ENCODE measurements at places on chromosomes 11 and 22.

- no peak for DNase-seq
- no peak overlapping the region for H3K27ac ChIP-seq
- H3K4me3 ChIP-seq, result no peak overlapping the region
- no peaks in the 10 kb centered on the region for H3K4me1 ChIP-seq
- H3K36me3 ChIP-seq, result no peaks in the 10 kb centered on the region
Observed at GRCh38 chr11:116547571-116547970, 225.2 kb downstream of the BUD13 start.

DNA sequence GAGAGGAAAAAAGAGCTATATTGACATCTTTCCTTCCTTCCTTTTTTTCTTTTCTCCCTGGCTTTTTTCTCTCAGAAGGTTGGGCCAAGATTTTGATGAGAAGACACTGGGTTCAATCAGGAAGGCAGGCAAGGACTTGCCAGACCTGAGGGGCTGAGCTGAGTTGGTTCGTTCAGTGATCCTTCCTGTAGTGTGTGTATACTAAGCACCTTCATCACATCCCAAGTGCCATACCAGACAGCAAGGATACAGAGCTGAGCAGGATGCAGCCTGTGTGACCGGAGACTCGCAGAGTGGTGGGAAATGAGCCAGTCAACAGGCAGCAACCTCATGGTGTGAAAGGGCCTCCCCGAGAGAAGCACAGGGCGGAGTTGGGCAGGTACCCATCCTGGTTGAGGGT, 95.5 kb downstream of the SPON1 start:
- H3K4me3 ChIP-seq, result no peak overlapping the region
- H3K27ac ChIP-seq, result no peak overlapping the region
- H3K36me3 ChIP-seq, result no peaks in the 10 kb centered on the region
- peaks cover 10% of the 10 kb centered on the region for H3K4me1 ChIP-seq
- H3K27me3 ChIP-seq, result no peaks in the 10 kb centered on the region
- no peak for DNase-seq

- no peaks in the 10 kb centered on the region for H3K36me3 ChIP-seq
- H3K4me1 ChIP-seq, result peaks cover 7% of the 10 kb centered on the region
- DNase-seq, result no peak
- H3K27ac ChIP-seq, result no peak overlapping the region
- H3K27me3 ChIP-seq, result no peaks in the 10 kb centered on the region
Observed at GRCh38 chr22:41772198-41772597, 28.3 kb upstream of the CCDC134 start.

GRCh38 chr11:120074076-120074475, 63.8 kb downstream of the TRIM29 start:
- no peak overlapping the region for H3K4me3 ChIP-seq
- no peak for DNase-seq
- H3K4me1 ChIP-seq, result no peaks in the 10 kb centered on the region
- peaks cover 8% of the 10 kb centered on the region for H3K27me3 ChIP-seq

DNA sequence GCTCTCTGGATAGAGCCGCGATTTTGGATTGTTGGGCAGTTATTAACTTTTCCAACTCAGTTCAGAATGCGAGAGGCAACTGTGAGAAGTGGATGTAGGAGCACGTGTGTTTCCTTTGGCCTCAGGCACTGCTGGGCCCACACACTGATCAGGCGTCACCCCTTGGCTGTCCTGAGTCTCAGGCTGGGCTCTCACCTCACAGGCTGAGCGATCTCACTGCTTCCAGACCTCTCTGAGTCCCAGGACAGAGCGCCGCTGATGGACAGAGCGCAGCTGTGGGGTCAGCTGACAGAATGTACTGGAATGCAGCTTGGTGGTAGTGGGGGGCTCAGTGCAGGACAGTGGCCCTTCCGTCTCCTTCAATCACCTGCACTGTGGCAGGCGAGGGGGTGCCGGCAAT, 516.2 kb downstream of the TBC1D22A start:
- no peaks in the 10 kb centered on the region for H3K36me3 ChIP-seq
- DNase-seq, result no peak
- no peaks in the 10 kb centered on the region for H3K4me1 ChIP-seq

DNA sequence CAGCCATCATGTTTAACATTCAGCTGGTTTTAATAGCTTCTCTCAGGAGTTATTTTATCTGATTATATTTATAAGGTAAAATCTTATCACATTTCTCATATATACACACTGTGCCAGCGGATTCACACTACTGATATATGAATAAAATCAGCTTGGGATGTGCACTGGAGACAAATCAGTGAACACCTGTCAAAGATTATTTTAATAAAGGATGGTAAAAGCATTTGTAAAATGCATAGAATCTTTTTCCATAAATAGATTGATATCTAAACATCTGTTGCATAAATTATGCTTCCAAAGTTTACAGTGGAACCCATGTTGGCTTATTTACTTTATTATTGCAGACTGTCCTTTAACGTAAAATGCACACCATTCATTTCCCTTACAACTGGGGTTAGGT, 1125.8 kb upstream of the CNTN5 start:
- H3K36me3 ChIP-seq, result no peaks in the 10 kb centered on the region
- no peak overlapping the region for H3K27ac ChIP-seq
- DNase-seq, result no peak
- H3K4me3 ChIP-seq, result no peak overlapping the region
- H3K4me1 ChIP-seq, result no peaks in the 10 kb centered on the region
- H3K27me3 ChIP-seq, result no peaks in the 10 kb centered on the region

DNA sequence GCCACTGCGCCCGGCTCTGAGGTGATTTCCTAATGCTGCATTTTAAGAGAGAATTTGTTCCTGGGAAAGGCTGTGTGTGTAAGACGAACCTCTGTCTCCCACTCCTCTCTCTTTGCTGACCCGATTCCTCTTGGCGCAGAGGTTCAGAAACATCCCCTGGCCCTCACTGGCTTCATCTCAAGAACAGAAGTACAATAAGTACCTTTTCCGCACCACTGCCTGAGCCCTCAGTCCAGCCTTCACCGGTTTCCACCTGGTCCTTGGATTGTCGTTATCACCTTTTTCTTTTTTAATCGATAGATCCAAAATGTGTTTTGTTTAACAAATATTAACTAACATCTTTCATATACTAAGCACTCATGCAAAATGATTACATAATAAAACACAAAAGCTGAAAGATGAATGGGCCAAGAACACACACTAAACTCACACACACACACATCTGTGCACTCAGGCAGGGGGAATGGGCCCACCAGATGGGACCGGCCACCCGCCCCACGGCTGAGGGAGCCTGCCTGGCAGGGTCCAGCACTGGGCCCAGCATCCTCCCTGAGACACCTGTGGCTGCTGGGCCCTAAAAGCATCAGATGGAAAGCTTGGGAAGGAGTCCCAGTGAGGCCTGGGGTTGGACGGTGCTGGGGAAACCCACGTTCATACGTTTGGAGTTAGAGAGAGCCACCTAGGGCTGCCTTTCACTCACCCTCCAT, 50.4 kb upstream of the A4GALT start:
- no peak overlapping the region for H3K27ac ChIP-seq
- no peak for DNase-seq
- no peak overlapping the region for H3K4me3 ChIP-seq
- peaks cover 6% of the 10 kb centered on the region for H3K4me1 ChIP-seq
- H3K36me3 ChIP-seq, result no peaks in the 10 kb centered on the region

GRCh38 chr22:25759825-25760231, 17.8 kb downstream of the MYO18B start:
- no peak overlapping the region for H3K27ac ChIP-seq
- DNase-seq, result no peak
- peaks cover 2% of the 10 kb centered on the region for H3K4me1 ChIP-seq
- H3K4me3 ChIP-seq, result no peak overlapping the region
